Immature natural killer cell (primary cell): ENCODE measurements at places on chromosomes 5 and 9.

GRCh38 chr5:107380654-107381053, 290.1 kb downstream of the EFNA5 start:
- H3K36me3 ChIP-seq: no peaks in the 10 kb centered on the region
- peaks cover 2% of the 10 kb centered on the region for H3K27me3 ChIP-seq
- no peak overlapping the region for H3K27ac ChIP-seq
- no peak overlapping the region for H3K4me3 ChIP-seq

GRCh38 chr9:27329291-27329690, 32.3 kb upstream of the EQTN start:
- no peak for DNase-seq
- H3K4me1 ChIP-seq: no peaks in the 10 kb centered on the region
- no peak overlapping the region for H3K4me3 ChIP-seq
- H3K27ac ChIP-seq: no peak overlapping the region
- H3K36me3 ChIP-seq: no peaks in the 10 kb centered on the region

DNA sequence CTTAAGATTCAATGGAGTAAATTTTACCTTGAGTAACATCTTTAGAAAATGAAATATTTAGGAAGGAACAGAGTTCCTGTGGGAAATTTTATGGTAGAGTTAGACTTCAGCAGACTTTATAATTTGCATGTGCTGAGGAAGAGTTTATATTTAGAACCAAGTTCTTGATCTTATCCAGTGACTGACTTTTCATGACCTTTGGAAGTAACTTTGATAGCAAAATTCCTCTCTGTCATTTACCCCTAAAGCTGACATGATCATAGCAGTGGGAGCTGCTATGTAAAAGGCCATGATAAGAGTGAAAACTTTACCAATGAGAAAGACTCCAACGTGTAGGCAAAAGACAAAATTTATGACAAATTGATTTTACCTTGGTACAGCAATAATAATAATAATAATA, 1071.8 kb upstream of the DMAC1 start:
- H3K27me3 ChIP-seq: no peaks in the 10 kb centered on the region
- H3K27ac ChIP-seq: no peak overlapping the region
- H3K4me1 ChIP-seq: no peaks in the 10 kb centered on the region
- no peak overlapping the region for H3K4me3 ChIP-seq
- H3K36me3 ChIP-seq: no peaks in the 10 kb centered on the region
- DNase-seq: no peak

DNA sequence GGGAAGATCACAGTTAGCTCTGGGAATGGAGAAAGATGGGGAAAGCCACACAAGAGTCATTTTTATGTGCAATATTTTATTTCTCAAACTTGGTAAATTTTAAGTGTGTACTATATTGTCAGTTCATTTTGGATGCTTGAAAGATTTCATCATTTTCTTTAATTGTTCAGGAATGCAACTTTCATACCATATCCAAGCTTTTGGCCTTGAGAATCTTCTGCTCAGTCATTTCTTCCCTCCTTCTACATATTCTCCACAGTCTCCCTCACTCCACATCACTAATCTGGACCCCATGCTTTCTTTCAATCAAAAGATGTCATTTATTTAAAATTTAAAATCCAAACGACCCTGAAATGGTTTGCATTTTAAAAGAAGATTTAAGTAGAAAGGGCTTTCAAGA, 135.4 kb downstream of the FAM114A2 start:
- H3K27ac ChIP-seq: no peak overlapping the region
- no peak overlapping the region for H3K4me3 ChIP-seq
- H3K4me1 ChIP-seq: no peaks in the 10 kb centered on the region
- DNase-seq: no peak
- no peaks in the 10 kb centered on the region for H3K36me3 ChIP-seq
